ENCODE measurements at places on chromosomes 2 and 18. TPM values are rescaled to one million over a fixed set of nuclear protein-coding genes. Genes with fewer than 3 reads are reported as not detected.

The TUBB6 gene
- total RNA-seq = 154 TPM

The RAD51AP2 gene
- 0.55 TPM for total RNA-seq

The CYBRD1 gene
- 60.1 TPM for total RNA-seq

The MEIS1 gene
- 172 TPM for total RNA-seq

The NGEF gene
- total RNA-seq = 16.9 TPM

The SERPINB10 gene
- not detected for total RNA-seq

The LAPTM4A gene
- total RNA-seq = 238 TPM
